ENCODE measurements at places on chromosomes 13 and 19.

DNA sequence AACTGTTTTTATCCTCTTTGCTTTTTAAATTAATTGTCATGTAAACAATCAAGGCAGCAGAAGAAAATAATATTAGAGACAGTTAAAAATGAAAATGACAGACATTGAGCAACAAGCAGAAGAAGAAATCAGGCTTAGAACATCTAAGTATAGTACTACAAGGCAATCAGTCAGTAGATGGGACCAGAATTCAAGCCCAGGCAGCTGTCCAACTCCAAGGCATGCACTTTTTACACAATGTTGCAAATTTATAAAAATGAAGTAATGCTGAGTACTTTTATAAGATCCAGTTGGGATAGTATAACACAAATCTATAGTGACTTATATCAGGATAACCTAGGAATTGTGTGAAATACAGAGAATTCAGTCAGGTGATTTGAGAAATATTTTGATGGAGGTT lies 2815.8 kb downstream of the PCDH9 start:
- no peak for DNase-seq

DNA sequence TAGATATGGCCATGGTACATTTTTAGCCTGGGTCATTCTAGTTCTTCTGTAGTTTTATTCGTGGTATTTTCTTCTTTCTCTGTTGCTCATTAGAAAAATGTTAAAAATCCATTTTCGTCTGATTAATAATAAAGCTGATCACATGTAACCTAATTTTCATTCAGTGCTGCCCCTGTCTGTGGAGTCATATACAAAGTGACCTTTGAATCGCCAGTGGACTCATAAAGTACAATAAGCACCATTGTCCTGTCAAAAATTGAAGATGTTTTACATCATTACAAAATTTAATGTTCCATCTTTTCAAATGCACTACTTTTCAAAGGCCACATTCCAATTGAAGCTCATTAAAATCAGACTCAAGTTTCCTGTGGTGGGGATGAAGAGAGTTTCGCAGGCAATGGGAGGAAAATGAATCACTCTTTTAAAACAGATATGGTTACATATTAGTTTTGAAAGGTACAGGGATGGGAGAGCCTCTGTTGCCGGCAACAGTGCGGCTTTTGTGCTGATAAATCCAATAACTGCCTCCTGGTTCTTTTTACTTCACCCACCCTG lies 205.4 kb downstream of the ZNF536 start:
- DNase-seq = no peak

- no peak for DNase-seq
These were observed 969.1 kb upstream of the PCDH9 start for GRCh38 chr13:68199271-68199670.

- no peak for DNase-seq
These were observed 22.5 kb downstream of the LTBP4 start for GRCh38 chr19:40623403-40624251.
